ENCODE measurements at places on chromosomes 6 and 20.

DNA sequence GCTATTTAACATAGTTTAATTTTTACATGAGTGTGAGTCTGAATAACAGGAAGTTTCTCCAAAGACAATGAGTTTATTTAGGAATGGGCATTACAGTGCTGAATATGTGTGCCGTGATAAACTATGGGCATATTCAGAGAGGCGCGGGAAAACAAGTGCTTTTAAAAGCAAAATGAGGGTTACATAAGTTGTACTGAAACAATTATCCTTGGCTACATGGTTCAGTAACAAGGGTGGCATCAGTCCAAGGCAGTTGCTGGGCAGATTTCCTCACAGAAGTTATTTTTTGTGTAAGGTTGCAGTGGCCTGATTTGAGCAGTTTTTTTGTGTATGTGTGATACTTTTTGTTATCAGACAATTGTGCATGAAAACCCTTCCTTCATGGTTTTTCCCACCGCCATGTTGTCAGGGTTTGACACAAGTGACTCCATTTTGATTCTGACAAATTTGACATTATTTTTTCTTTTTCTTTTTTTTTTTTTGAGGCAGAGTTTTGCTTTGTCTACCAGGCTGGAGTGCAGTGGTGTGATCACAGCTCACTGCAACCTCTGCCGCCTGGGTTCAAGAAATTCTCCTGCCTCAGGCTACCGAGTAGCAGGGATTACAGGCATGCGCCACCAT lies 22.3 kb upstream of the PXDC1 start:
- no peak for DNase-seq

GRCh38 chr6:97174471-97174870 lies 108.5 kb downstream of the MMS22L start:
- DNase-seq: no peak

GRCh38 chr6:111918825-111919224 lies 45.6 kb upstream of the FYN start:
- no peak for DNase-seq

DNA sequence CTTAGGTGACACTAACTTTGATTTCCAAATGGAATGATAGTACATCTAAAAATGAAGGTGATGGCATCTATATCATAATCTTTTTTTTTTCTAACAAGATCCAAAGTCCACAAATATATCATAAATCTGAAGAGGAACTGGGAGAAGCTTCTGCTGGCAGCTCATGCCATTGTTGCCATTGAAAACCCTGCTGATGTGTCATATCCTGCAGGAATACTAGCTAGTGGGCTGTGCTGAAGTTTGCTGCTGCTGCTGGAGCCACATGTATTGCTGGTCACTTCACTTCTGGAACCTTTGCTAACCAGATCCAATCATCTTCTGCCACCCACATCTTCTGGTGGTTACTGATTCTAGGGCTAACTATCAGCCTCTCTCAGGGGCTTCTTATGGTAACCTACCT lies 27.4 kb upstream of the KHDC1 start:
- DNase-seq: no peak

DNA sequence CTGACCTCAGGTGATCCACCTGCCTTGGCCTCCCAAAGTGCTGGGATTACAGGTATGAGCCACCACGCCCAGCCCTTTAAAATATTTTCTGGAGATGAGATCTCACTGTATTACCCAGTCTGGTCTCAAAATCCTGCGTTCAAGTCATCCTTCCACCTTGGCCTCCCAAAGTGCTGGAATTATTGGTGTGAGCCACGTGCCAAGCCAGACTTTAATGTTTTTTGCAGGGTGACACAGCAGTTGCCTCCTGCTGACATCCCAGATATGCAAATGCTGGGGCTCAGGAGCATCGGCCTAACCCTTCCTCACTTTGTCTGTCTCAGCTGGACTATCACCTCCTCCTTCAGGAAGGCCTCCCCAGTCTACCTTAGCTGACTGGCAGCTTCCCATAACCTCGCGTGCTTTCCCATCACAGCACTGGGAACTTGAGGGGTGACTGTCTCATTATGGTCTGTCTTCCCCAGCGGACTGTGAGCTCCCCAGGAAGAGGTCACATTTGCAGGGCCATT lies 14.3 kb upstream of the ID1 start:
- DNase-seq: no peak

DNA sequence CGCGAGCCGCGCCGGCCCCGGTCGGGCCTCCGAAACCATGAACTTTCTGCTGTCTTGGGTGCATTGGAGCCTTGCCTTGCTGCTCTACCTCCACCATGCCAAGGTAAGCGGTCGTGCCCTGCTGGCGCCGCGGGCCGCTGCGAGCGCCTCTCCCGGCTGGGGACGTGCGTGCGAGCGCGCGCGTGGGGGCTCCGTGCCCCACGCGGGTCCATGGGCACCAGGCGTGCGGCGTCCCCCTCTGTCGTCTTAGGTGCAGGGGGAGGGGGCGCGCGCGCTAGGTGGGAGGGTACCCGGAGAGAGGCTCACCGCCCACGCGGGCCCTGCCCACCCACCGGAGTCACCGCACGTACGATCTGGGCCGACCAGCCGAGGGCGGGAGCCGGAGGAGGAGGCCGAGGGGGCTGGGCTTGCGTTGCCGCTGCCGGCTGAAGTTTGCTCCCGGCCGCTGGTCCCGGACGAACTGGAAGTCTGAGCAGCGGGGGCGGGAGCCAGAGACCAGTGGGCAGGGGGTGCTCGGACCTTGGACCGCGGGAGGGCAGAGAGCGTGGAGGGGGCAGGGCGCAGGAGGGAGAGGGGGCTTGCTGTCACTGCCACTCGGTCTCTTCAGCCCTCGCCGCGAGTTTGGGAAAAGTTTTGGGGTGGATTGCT lies 1.3 kb downstream of the VEGFA start:
- peak; percentile 62 for DNase-seq

DNA sequence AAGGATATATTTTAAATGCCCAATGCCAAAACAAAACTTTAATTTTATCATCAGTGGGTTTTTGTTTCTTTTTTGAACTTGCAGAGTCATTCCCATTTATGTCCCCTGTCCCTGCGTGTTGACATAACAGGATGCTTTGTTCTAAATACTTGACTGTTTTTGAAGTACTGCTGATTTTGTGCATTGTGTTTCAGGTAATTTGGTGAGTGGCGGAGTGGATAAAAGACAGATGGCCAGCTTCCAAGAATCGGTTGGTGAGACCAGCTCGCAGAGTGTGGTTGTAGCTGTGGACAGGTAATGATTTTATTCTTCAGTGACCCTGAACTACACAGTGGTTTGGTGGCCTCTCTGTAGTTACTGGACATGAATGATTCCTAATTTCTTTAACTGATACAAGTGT lies 50.5 kb upstream of the CSE1L start:
- DNase-seq: peak; percentile 26

- no peak for DNase-seq
Observed at GRCh38 chr20:24935140-24935539, 13.9 kb upstream of the CST7 start.

GRCh38 chr20:38121741-38122140 lies 43.3 kb downstream of the TGM2 start:
- no peak for DNase-seq

DNA sequence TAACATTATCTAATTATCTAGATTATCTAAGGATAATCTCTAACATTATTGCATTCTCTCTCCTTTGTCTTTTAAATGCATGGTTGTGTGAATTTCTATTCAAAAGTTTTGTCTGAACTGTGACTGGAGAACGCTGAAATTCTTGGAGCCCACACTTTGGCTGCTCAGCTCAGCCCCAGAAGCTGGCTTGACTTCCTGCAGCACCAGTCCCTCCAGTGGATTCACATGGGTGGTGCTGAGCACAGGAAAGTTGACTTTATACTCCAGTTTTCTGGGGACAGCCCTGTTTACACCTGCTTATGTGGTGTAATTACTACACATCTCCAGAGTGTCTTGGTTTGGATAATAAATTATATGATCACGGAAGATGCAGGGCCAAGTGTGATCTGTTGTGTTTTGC lies 255.1 kb upstream of the NOX3 start:
- no peak for DNase-seq

GRCh38 chr6:72975352-72975752 lies 249.9 kb downstream of the KHDC1L start:
- no peak for DNase-seq

DNA sequence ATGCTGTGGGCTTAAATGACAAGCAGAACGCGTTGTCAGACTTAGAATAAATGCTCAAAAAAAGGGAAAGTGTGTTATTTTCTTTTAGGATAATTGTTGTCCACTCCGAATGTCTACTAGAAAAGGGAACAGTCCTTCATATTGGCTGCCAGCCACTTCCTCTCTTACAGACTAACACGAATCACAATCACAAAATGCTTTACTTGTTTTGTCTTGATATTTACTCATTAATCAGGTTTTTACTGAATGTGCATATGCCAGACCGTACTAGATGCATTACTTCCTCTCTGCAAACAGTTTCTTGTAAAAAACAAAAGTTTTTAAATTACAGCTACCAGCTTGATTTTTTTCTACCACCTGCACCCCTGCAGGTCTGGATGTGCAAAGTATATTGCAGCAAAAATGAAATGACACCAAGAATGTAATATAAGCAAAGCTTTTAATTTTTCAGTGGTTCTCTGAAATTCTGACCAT lies 821 bp downstream of the DHX35 start:
- DNase-seq: no peak

DNA sequence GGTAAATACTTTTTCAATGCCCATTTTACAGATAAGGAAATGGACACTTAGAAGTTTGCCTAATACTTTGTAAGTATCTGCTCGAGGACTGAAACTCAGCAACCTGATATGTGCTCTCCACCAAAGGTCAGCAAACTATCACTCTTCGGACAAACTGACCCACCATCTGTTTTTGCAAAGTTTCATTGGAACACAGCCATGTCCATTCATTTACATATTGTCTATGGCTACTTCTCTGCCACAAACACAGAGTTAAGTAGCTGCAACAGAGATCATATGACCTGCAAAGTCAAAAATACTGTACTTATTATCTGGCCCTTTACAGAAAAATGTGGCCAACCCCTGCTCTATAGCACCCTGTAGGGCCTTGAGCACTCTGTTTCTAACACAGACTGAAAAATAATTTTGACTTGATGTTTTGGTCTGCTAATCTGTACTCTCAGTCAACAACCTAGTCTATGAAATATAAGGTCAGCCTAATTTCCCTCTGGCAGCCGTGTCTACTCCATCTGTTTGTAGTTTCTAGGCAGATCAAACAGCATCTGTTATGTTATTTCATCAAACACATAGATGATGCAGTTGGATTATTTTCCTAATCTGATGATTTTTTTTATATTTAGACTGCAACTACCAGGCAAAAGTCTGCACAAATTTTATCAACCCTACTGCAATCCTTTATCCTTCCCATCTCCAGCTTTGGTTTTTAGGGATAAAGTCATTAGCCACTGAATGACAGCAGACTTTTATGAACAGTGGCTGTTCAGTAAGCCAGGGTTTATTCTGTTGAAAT lies 41.4 kb upstream of the BEND6 start:
- no peak for DNase-seq

- peak; percentile 62 for DNase-seq
Observed at GRCh38 chr6:33620856-33621710, at the start of gene ITPR3. ITPR3 (plus strand) TSS chr6:33621322; CDS start chr6:33621603, 281 bp downstream.

DNA sequence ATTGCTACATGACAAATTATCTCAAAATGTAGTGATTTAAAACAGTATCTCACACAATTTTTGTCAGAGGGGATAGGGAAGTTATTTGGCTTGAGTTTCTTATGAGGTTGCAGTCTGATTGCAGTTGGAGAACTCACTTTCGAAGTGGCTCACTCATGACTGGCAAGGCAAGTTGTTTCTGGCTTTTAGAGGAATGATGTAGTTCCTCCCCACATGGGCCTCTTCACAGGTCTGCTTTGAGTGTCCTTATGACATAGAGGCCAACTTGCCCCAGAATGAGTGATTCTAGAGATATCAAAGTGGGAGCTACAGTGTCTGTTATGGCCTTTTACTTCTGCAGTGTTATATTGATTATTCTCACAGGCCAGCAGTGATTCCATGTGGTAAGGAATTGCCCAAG lies 6.1 kb downstream of the DOP1A start:
- no peak for DNase-seq

DNA sequence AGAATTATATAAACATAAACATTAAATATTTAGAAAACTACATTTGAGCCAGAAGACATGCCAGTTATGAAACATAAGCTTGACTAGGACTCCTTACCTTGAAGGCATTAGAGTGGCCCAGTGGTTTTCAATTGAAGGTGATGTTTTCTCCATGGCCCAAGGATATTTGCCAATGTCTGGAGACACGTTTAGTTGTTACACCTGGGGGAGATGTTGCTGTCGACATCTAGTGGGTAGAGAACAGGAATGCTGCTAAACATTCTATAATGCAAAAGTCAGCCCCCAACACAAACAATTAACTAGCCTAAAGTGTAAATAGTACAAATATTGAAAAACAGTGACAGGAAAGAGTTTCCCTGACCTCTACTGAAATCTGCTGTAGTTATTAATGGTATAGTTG lies 200.9 kb upstream of the HS3ST5 start:
- no peak for DNase-seq

- no peak for DNase-seq
Observed at GRCh38 chr20:48404598-48404997, 423.2 kb downstream of the PREX1 start.

GRCh38 chr20:59743767-59744485 lies 139.6 kb downstream of the PHACTR3 start:
- DNase-seq: no peak

DNA sequence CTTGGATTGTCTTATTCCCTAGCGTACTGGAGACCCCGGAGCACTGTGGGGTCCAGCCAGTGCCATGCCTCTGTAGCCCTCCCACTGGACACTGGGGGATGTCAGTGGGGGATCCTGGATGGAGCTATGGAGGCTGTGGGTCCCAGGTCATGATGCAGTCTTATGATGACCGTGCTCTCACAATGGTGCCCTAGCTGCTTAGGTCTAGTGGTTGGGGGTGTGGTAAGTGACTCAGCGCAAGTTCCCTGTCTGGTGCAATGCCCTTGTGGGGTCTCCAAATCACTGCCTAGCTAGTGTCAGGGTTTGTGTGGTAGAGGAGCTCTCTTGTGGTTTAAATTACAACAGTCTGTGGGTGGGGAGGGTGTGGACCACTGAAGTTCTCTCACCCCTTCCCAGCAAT lies 135.4 kb downstream of the CDC5L start:
- no peak for DNase-seq

DNA sequence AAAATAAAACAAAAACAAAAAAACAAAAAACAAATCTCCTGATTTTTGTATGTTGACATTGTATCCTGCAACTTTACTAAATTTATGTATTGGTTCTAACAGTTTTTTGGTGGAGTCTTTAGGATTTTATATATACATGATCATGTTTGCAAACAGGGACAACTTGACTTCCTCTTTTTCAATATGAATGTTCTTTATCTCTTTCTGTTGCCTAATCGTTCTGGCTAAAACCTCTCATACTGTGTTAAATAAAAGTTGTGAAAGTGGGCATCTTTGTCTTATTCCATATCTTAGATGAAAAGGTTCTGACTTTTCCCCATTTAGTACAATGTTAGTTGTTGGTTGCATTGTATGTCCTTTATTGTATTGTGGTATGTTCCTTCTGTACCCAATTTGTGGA lies 261.7 kb upstream of the NOX3 start:
- no peak for DNase-seq

- no peak for DNase-seq
Observed at GRCh38 chr6:6332811-6333244, 12.4 kb upstream of the F13A1 start.

Data from NCI-H510A (cell line).